Endodermal cell (in vitro differentiated cells): ENCODE measurements at places on chromosomes 2 and 18.

GRCh38 chr2:132965460-132965859, 295.5 kb upstream of the LYPD1 start:
- DNase-seq: no peak

DNA sequence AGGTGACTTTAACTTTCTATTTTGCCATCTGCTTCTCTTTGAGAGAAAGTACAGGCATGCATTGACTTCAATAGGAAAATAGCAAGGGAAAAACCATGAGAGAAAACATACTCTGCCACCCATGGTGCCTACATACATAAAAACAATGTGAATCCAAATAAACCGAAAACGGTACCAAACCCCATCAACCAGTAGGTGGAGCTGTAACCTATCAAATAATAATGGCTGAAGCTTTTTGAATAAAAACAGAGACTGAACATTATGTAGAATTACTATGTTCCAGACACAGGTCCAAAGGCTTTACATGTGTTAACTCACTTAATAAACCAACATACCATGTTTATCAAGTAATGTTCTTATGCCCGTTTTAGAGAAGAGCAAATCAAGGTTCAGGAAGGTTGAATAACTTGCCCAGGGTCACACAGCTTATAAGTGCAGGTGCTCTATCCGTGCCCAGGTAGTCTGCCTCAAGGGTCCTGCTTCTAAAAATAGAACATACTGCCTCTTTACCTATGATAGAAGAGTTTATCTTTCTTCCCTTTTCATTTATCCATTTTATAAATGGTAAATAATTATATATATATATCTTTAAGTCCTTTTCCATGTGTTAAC, 293.9 kb upstream of the SYT4 start:
- DNase-seq: peak; percentile 61

DNA sequence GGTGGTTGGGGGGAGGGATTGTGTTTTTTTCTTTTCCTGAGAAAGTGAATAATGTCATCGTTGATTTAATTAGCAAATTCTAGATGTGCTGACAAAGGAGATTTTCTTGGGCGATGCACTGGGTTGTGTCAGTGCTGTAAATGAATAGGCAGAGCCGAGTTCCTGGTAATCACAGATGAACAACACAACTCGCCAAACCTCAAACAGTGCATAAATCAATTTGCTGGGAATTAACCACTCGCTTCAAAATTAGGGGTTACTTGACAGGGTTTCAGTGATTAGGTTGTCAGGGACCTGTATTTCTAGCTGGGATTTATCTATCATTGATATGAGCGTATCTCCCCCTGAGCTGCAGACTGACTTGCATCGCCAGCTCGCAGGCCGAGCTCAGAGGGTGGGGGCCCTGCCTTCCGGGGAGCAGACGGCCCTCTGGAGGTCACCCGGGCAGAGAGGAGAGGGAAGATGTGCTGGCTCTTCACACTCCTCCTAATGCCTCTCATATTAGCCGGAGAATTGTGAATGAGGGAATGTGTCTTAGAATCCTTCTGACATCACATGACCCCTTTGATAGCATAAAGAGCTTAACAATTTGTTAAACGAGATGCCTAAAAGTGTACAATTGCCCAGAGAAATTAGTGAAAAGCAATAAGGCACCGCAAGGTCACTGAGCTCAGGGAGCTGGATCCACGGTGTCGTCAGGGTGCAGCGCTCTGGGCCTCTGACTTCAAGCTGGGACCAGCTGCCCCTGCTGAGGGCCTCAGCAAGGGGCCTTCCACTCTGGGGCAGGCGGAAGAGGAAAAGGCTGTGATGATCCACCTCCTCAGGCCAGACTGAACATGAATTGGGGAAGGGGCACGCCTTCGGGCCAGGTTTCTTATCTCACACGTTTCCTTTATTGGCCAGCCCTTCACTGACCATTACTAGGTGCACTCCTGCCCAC, 48.9 kb downstream of the SMIM21 start:
- DNase-seq: no peak

DNA sequence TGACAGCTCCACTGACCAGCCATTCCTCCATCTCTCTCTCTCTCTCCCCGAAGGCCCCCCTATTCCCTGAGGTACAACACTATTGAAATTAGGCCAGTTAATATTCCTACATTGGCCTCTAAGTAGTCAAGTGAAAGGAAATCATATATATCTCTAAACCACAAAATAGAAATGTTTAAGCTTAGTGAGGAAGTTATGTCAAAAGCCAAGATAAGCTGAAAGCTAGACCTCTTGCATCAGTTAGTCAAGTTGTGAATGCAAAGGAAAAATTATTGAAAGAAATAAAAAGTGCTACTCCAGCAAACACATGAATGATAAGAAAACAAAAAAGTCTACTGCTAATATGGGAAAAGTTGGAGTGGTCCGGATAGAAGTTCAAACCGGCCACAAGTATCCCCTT, 301.3 kb upstream of the RBMS1 start:
- DNase-seq: no peak

DNA sequence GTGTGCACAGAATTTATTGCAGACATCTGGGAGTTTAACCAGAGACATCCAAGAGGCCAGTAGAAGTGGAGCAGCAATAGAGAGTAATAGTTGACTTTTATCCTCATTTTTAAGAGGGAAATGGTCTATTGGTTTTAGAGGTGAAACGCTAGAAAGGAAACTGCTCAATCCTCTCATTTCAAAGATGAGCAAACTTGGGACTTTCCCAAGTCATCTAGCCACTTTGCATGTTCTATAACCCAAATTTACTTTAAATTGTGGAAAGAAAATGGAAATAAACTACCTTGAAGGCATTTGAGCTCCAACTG, 601.7 kb downstream of the ARHGAP15 start:
- DNase-seq: no peak

- peak; percentile 80 for DNase-seq
These were observed 7.0 kb upstream of the EPG5 start for GRCh38 chr18:45974088-45974536.

DNA sequence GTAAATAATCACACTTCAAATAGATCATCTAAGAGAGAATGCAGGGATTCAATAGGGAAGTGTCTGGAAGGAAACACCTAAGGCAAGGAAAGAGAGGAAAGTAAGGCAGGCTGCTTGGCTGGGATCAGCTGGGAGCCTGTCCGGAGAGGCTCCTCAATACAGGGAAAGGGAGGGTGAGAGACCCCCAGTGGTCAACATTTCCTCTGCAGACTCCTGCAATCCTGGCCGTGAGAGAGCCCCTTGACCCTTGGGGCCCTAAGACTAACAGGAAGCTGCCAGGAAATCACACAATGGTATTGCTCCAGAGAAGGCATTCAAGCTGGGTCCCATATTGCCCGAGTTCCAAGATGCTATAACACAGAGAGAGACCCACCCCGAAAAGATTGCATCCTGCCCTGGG, 549.4 kb downstream of the NYAP2 start:
- peak; percentile 74 for DNase-seq

DNA sequence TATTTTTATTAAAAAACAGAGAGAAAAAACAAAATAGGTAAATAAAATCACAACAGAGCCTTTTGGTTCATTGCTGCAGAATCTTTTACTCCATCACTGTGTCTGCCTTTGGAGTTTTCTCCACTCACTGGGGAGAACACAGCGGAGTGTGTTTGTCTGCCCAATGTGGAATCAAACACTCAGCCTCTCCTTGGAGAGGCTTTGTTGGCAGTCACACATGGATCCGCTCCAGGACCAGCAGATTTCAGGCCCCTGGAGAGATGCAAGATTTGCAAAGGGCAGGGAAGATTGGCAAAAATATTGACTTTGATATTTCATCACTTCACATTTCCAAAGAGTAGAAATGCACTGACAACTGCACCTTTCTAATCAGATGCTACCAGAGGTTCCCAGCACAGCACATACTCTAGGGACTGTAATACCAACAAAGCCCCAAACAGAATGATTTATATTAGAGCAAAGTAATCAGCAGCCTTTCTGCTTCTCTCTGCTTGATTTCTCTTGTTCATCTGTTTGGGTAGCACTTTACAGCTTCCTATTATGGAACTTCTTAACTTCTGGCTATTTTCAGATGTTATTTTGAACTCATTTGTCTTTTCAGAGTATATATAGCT, 1898.8 kb upstream of the PIK3C3 start:
- no peak for DNase-seq

DNA sequence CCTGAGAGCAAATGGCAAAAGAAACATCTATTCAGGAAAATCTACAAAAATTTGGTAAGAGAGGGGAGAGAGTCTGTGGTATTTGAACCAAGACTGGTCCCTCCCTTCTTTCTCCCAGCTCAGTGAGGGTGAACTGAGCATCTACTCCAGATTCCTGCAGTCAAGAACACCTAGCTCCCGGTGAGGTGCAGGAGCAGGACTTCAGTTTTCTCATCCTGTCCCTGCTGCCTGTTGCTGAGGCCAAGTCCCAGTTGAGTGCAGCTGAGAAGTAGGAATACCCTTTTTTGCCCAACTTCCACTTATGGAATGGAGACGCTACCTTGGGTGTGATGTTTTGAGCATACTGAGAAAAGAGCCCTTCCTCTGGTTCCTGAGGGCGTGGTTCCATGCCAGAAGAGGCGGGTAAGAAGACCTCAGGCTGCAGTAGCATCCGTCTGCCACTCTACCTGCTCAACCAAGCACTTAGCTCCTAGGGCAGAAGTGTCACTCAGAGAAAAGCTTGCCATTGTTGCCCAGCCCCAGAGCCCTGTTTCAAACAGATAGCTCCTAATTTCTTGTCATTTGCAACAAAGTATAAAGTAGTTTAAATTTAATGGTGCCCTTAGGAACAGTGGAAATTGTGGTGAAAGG, 112.9 kb downstream of the SOS1 start:
- DNase-seq: peak; percentile 55

DNA sequence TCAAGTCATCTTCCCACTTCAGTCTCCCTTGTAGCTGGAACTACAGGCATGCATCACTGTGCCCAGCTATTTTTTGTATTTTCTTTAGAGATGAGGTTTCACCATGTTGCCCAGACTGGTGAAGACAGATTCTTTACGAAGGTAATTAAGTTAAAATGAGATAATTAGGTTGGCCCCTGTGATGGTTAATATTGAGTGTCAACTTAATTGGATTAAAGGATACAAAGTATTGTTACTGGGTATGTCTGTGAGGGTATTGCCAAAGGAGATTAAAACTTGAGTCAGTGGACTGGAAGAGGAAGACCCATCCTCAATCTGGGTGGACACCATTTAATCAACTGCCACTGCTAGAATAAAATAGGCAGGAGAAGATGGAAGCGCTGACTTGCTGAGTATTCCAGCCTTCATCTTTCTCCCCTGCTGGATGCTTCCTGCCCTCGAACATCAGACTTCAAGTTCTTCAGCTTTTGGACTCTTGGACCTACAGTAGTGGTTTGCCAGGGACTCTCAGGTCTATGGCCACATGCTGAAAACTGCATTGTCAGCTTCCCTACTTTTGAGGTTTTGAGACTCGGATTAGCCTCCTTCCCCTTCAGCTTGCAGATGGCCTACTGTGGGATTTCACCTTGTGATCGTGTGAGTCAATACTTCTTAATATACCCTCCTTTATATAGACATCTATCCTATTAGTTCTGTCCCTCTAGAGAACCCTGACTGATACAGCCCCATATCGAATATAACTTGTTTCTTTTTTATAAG, 269.1 kb downstream of the TMX3 start:
- DNase-seq: no peak

- peak; percentile 71 for DNase-seq
These were observed 13.6 kb upstream of the NFU1 start for GRCh38 chr2:69450735-69451416.

GRCh38 chr2:201644001-201644400, 698 bp upstream of the TMEM237 start:
- no peak for DNase-seq

DNA sequence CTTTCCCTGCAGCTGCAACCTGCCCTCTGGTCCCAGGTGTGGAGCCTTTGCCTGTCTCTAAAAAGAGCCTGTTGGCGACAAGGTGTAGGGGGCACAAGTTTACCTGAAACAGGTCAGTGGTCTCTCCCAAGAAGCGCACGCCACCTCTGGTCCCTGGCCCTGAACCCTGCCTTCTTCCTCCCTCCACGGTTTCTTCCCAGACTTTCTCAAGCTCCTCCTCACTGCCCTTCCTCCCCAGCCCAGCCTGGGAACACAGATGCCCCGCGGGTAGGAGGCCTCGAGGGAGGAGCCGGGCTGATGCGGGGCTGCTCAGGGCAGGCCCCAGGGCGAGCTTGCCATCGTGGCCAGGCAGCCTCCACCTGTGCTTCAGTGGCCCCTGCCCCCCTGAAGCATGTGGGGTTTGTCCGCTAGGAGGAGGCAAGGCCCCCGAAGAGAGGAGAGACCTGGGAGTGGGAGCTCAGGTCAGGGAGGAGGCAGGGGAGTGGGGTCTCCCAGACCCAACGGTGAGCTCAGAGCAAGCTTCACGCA, 89.5 kb downstream of the SMAD7 start:
- peak; percentile 76 for DNase-seq

- DNase-seq: no peak
These were observed 14.8 kb downstream of the ASPRV1 start for GRCh38 chr2:69946351-69947324.

DNA sequence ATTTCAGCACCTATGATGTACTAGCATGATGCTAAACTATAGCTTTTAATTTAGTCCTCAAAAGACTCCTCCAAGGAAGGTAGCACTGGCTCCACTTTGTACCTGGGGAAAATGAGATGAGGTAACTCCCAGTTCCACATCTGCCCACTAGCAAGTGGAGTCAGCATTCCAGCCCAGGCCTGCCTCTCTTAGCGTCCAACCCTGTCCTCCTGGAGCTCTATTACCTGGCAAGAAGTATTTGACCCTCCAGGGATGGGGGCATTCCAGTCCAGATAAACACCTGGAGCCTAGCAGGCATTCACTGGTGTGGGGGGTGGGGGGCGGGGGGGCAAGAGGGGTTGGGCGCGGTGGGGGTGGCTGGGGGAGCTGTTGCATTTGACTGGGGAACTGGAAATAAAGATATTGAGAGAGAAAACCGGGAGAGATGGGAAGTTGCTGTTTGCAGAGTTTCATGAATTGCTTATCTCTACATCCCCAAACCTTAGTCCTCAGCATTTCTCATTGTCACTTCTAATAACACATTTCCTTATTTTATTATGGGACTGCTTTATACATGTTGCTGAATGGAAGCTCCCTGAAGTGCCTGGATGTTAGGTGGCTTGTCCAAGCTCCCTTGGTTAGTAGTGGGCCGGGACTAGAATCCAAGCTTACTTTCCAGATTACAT, 22.0 kb upstream of the FZD5 start:
- DNase-seq: peak; percentile 64

DNA sequence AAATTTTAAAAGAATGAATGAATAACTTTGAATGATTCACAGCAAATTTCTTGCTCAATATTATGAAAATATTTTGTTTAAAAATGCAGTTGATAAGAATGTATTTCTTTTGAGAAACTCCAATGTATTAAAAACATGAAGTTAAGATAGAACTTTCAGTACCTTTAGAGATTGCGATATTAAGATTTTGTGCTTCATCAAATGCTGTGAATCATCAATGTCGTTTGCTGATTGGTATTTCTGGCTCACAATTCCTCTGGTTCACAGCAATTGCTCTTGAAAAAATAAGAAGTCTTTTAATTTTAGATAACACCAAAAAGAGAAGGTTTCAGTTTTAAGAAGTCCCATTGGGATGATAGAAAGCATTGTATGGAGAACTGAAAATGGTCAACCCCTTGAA, 228.7 kb downstream of the IKZF2 start:
- DNase-seq: no peak

GRCh38 chr2:238136820-238137537, 1.5 kb upstream of the KLHL30 start:
- no peak for DNase-seq
